Stimulated activated CD4-positive, alpha-beta T cell treated with anti-CD3 and anti-CD28 coated beads, Interleukin-1b, Interleukin-23, amount 100 ng/mL, for 24 hours (primary cell): ENCODE measurements at places on chromosomes 7 and 10.

DNA sequence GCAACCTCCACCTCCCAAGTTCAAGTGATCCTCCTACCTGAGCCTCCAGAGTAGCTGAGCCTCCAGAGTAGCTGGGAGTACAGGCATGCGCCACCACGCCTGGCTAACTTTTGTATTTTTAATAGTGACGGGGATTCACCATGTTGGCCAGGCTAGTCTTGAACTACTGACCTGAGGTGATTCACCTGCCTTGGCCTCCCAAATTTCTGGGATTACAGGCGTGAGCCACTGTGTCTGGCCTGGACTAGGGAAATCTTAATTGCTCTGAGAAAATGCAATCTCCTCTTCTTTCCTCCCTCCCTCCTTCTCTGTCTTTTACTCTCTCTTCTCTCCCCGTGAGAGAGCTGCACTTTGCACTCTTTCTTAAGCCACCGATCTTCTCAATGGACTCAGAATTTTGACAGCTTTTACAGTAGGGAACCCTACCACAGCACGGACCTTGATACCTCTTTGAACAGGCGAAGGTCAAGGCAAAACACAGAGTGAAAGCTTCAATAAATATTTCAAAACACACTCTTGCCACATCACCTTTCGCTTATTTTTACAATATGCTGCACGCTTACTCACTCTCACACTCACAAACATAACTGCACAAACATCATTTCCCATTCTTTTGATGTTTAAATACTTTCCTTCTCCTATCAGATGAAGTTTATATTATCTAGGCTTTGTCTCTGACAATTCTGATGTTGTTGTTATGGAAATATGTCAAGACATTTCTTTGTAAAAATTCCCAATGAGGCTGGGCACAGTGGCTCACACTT lies 173.4 kb upstream of the NRP1 start:
- DNase-seq = no peak

- DNase-seq = no peak
These were observed 26.0 kb downstream of the CYTH3 start for GRCh38 chr7:6246251-6246917.

DNA sequence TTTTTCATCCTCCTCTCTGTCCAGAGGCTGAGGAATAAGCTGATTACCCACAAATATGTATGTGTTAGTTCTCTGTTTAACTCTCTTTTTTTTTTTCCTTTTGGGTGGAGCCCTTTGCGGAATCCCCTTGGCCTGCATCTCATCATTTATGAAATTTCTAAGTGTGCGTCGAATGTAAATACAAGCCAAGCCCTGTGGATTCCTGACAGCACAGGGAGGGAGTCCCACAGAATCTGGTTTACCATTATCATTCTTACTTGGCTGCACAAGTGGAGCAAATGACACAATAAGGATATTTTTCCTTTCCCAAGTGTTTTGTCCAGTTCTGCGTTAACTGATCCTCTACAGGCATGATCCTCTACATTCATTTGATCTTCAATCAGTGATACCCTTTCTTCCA lies 11.4 kb downstream of the STK31 start:
- DNase-seq = no peak

GRCh38 chr10:26448706-26449435 lies 10.7 kb downstream of the APBB1IP start:
- no peak for DNase-seq

DNA sequence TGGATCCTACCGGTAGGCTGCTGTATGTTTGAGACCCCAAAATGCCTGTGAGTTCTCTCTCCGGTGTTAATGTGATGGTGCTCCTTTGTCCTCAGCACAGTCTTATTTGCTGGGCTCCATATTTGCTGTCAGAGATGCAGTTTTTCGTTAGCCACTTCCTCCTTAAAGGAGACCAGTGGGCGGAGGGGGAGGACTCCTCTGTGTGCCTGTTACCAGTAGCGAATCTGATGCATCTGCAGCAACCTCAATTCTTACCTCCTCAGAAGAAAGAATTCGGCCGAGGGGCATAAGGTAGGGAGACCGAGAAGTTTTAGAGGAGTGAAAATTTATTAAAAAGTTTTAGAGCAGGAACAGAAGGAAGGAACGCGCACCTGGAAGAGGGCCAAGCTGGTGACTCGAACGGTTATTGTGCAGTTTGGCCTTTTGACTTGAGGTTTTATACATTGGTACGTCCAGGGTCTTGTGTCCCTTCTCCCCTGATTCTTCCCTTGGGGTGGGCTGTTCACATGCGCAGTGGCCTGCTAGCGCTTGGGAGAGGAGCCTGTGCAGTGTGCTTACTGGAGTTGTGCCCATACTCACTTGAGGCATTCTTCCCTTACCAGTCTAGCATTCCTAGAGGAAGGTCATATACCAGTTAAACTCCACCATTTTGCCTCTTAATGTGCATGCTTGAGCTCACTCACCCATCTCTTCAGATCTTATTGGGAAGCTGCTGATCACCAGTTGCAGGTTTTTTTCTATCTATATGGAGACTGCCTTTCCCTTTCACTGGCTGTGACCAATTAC lies 49.5 kb downstream of the GNAI1 start:
- DNase-seq = no peak

DNA sequence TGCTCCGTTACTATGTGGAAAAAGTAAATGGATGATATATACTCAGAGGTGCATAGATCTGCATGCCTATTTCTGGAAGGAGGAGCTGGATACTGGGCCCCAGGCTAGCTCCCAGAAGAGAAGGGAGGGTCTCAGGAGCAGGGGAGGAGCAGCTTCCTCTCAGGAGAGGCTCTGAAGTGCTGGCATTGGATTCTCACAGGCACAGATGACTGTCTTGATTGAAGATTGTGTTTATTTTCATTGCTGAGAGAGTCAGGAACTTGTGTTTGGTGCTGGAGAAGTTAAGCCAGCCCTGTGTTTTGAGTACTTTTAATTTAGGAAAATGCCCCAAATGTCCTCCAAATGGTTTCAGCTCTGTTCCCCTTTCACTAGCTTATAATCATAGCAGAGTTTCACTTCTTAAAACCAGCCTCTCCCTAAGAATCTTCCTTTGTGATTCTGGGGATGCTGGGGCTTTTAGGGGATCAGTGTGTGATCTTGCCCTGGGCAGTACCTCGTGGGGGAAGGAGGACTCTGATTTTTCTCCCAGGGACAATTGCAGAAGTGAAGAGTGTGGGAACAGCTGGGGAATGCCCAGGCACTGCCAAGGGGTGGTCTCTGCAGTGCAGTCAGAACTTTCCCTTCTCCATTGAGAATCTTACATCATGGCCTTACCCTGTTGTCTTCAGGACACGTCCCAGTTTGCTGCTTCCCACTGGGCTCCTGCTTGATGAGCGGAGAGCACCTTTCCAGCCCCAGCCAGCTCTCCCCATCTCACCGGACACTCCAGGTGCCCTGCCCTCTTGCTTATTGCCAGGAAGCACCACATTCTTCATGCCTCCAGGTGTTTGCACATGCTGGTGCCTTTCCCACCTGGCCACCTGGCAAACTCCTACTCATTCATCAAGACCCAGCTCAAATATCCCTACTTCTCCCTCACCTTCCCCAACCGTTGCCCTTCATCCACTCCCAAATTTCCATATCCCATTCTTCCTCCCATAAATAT lies 102.8 kb downstream of the ARHGAP22 start:
- DNase-seq = no peak

DNA sequence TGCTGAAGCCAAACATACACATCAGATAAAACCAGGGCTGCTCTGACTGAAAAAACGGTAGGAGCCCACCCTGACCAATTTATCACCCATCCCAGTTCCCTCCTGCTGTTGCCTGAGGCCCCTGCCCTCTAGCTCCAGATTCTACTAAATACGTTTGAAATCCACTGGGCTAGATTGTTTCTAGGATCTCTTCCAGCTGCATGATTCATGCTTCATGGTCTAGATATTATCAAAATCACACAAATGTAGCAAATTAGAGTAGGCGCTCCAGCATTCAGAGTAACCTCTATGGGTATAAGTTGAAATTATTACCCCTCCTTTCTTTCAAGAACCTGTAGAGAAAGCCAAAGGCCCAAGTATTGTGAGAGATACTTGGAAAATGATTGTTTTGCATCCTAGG lies 151.2 kb upstream of the FAM13C start:
- no peak for DNase-seq

GRCh38 chr10:64867501-64867962 lies 1346.3 kb downstream of the REEP3 start:
- no peak for DNase-seq

GRCh38 chr7:35253710-35254495 lies at the start of gene TBX20:
TSS of gene TBX20 (minus strand) at chr7:35254100. CDS start at chr7:35253620, 480 bp downstream.
- peak; percentile 30 for DNase-seq

GRCh38 chr7:154943906-154944305 lies 59.0 kb downstream of the PAXIP1 start:
- DNase-seq = no peak

DNA sequence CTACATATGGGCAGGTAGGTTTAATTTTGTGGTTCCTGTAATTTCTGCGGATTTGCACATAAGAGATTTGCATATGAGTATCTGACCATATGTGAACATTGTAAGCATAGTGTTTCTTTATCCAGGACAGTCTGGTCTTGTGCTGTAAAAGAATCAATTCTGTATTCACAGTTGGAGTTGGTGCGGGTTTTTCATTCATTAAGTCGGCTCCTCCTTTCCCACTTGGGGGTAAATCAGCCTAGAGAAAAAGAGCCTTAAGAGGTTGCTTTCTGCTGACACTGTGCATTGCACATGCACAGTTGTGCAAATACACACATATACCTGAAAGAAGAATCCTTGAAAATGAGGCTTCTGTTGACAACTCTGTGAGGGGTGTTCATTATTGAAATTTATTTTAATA lies 6.1 kb upstream of the CYP26C1 start:
- DNase-seq = no peak

DNA sequence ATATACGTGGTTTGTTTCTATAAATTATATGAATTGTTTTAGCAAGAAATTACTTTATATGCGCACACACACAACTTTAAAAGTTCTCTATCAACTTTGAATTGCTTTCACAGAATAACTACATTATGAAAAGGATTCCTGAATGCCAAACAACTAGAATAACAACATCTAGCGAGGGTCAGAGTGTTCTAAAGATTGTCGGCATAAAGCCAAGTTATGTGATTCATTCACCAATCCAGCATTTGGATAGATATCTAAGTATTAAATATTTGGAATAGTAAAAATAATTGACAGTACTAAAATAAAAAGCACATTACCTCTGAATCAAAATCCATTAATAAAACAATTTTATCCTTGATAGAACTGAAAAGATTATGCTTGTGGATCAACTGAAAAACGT lies 125.3 kb upstream of the AMPH start:
- DNase-seq = no peak
